ENCODE measurements at places on chromosomes 16 and 17. TPM values are rescaled to one million over a fixed set of nuclear protein-coding genes. Genes with fewer than 3 reads are reported as not detected.
A peak's percentile ranks its signal among the peaks of the same experiment; 100 is the strongest.

GRCh38 chr17:45172541-45173286, 11.0 kb downstream of the HEXIM2 start:
- peak; percentile 98 for DNase-seq

- DNase-seq = no peak
Measured at GRCh38 chr17:1475321-1475854, 17.1 kb downstream of the MYO1C start.

MFAP4 gene
- total RNA-seq = not detected

DNA sequence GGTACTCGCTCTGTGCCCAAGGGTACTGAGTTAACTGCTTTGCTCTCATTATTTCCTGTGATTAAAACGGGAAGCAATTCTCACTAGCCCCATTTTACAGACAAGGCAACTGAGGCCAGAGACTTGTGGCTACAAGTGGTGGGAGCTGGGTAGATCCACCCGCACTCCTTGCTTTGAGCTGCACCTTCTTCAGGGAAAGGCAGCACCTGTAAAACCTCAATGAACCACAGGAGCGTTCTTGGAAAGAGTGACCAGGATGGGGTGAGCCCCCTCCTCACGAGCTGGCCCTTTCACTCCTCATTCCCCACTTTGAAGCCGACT, 80.0 kb downstream of the TIMM22 start:
- no peak for DNase-seq

DNA sequence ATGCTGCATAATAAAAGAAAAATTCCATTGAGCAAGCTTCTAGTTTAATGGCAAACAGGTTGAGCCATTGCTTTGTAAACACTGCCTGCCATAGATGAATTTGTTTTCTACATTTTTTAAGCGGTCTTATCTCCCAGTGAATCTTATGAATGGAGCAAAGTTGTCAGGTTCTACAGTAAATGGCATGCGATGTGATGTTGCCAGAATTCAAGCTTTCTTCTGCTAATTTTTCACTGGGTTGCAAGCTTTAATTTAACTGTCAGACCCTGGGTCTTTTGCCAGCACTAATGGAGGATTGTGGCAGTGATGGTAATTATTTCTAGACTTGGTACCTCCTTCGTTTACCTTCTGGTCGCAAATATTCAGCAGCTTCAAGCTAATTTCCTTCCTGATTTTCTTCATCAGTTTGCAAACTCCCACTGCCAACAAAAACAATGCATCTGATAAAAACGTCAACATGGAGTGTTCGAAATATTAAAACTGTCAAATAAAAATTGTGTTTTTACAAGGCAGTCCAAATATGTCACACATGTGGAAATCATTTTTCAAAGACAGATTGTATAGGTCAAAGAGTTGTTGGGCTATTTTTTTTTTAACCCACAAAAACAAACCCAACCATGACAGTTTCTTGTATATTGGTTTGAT, 274.2 kb upstream of the ERCC4 start:
- no peak for DNase-seq

GRCh38 chr17:69607162-69607834, 192.8 kb downstream of the MAP2K6 start:
- DNase-seq = peak; percentile 53

GRCh38 chr17:63931981-63932561, at the start of gene CD79B:
Gene CD79B (minus strand): TSS chr17:63932331. CDS start chr17:63932261, 70 bp downstream.
- no peak for DNase-seq

DNA sequence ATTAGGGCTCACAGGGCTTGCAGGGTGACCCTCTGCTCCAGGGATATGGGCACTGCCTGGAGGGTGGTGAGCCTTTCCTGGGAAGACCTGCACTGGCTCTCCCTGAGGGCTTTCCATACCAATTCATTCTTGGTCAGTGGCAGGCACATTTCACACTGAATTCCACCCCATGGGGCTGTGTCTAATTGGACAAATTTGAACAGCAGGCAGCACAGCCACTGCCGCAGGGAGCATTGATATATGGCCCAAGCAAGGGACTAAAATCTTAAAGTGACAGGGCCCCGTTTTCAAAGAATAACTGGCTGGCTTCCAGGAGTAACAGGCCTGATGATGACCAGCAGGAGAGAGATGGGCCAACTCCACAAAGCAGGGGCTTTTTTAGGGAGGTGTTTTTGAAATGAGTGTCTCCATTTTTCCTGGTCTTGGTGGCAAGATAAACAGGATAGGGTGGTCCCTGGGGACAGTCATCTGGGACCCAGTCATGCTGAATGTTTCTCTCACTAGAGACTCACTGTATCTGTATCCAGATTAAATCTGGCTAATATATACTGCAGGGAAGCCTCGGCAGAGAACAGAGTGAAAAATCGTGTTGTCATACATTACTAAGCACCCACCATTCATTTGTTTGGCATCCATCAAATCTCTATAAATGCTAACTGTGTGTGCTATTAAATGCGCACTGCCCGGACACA, 74.1 kb upstream of the TBX2 start:
- DNase-seq = peak; percentile 67

- DNase-seq = no peak
Measured at GRCh38 chr16:1777375-1778199, 4.7 kb upstream of the MRPS34 start.
